Lung (tissue), 17 donors: ENCODE measurements at places on chromosomes 2 and 18. TPM values are rescaled to one million over a fixed set of nuclear protein-coding genes. Genes with fewer than 3 reads are reported as not detected.

The ZNF396 gene
- total RNA-seq = 6.3 TPM

The PXDN gene
- 198 TPM for total RNA-seq

DNA sequence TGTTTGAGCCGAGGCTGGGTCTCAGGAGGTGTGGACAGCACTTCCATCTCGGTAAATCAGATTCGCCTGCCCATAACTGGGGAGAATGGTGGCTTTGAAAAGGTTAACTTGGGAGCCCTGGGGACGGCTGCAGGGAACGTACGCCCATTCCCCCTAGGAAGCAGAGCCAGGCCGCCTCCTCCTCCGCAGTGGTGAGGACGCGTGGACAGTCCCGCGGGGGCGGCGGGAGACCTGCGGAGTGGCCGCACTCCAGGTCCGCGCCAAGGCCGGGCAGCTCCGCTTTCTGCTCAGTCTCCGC is 845 bp upstream of the MYCN start:
- DNase-seq = no peak
- H3K27me3 ChIP-seq = peaks cover 11% of the 10 kb centered on the region
- no peaks in the 10 kb centered on the region for H3K36me3 ChIP-seq
- no peak overlapping the region for H3K27ac ChIP-seq

GRCh38 chr18:63005306-63005705 is 290.0 kb downstream of the PHLPP1 start:
- no peaks in the 10 kb centered on the region for H3K27me3 ChIP-seq
- H3K4me1 ChIP-seq = no peaks in the 10 kb centered on the region
- H3K4me3 ChIP-seq = no peak overlapping the region

- H3K4me3 ChIP-seq = no peak overlapping the region
- H3K36me3 ChIP-seq = no peaks in the 10 kb centered on the region
- H3K27me3 ChIP-seq = no peaks in the 10 kb centered on the region
- H3K4me1 ChIP-seq = no peaks in the 10 kb centered on the region
- no peak overlapping the region for H3K27ac ChIP-seq
These were observed 4.2 kb downstream of the ZAP70 start for GRCh38 chr2:97717613-97717995.

DNA sequence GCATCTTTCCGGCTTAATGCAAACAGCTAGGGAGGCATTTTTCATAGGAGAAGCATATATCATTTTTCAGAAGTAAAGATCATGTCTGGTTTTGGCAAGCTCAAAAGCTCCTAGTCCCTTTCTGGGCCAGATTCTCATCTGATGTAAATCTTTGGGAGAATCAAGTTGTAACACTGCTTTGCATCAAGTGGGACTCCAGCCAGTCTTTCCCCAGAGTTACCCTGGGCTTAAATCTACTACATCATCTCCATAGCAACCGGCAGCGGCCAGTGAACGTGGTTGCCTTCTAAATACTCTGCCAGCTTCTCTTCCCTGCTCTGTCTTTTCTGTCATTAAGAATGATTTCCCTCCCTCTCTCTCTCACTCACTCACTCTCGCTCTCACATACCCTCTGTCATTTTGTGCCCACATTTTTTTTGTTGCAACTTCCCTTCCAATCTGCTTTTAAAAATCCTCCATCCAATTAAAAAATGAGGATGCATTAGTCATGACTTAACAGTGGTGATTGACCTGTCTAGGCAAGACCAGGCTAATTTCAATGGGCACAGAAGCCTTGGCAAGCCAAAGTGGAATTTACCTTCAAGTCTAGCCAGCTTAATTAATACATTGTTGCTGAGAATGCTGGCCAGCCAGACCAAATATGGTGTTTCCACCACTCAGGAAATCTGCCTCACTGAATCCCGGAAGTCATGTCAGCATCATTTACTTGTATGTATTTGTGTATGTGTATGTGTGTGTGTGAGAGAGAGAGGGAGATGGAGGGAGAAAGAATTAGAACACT is 93.0 kb downstream of the NRP2 start:
- DNase-seq = peak; percentile 92
- peaks cover 4% of the 10 kb centered on the region for H3K36me3 ChIP-seq
- H3K4me1 ChIP-seq = peaks cover 26% of the 10 kb centered on the region

- DNase-seq = no peak
- no peaks in the 10 kb centered on the region for H3K27me3 ChIP-seq
- H3K4me3 ChIP-seq = no peak overlapping the region
- H3K36me3 ChIP-seq = no peaks in the 10 kb centered on the region
These were observed 489.2 kb downstream of the SATB2 start for GRCh38 chr2:198968545-198968944.

DNA sequence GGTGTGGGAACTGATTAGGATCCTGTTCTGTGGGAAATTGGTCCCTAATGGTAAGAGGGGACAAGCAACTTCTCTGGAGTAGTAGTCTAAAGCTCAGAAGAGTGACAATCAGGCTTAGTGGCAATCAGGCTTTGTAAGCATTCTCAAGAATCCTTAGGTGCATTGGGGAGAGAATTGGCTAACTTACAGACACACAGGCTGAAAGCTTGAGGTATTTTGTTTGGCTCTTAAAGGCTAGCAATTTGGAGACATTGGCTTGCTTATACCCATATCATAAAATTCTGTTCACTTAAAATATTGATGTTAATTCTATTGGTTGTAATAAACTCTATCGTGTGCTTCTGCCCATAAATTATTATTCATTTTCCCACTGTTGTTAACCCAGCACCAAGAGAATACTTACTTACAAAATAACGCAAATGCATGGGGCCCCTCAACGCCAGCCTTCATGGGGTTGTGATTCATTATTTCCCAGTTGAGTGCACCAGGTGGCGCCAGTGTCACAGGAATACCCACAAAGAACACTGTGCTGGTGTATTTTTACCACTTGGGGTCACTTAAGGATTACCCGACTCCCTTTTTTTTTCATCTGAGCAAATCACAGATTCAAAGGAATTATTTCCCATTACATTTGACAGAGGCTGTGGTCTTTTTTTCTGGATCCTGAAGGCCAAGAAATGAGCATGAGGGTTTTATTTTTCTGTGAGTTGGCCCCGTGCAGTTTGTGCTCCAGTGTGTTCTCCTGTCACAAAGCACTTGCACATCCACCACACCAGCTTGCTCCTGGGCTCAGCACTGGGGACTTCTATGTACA is 45.5 kb downstream of the DDX1 start:
- H3K36me3 ChIP-seq = peaks cover 15% of the 10 kb centered on the region
- H3K4me3 ChIP-seq = no peak overlapping the region
- no peaks in the 10 kb centered on the region for H3K27me3 ChIP-seq
- H3K27ac ChIP-seq = no peak overlapping the region

DNA sequence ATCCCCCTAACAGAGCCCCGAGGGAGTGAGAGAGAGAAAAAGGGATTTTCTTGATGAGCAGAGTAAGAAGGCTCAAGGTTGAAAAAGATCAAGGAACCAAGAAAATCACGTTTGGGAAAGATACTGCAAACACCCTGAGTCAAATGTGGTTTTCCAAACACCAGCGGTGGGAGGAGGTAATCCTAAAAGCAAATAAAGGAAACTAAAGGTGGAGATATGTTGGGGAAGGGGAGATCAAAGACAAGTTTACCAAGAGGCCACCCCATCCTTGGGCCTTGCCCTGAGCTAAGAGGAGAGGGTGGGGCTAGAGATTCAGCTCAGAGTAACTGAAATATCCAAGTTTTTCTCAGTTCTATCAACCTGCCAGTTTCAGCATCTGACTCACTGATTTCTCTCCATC is 332.3 kb downstream of the ETAA1 start:
- no peak for DNase-seq
- H3K4me1 ChIP-seq = no peaks in the 10 kb centered on the region
- H3K36me3 ChIP-seq = no peaks in the 10 kb centered on the region

DNA sequence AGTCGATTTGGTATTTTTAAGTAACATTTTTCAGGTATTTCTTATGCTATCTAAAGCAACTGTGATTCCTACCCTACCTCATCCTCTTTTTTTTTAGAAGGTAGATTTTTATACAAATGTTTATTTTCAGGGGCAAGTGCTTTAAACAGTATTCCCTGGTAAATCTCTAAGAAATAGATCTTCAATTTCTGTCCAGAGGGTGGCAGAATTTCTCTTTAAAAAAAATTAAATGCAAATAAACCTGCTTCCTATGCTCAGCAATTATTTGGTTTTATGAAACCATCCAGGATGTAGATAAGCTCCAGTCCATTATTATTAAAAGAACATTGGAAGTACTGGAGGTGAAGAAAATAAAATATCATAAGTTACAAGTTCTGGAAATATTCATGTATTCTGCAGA is 191.9 kb downstream of the MYO3B start:
- H3K27ac ChIP-seq = no peak overlapping the region
- no peaks in the 10 kb centered on the region for H3K36me3 ChIP-seq
- DNase-seq = no peak
- H3K4me1 ChIP-seq = no peaks in the 10 kb centered on the region
- H3K4me3 ChIP-seq = no peak overlapping the region

- DNase-seq = peak; percentile 83
- H3K36me3 ChIP-seq = no peaks in the 10 kb centered on the region
- peak overlapping the region; percentile 86 for H3K27ac ChIP-seq
- H3K4me1 ChIP-seq = peaks cover 10% of the 10 kb centered on the region
- H3K27me3 ChIP-seq = no peaks in the 10 kb centered on the region
These were observed 1.6 kb downstream of the ZNF516 start for GRCh38 chr18:76493213-76494161.

GRCh38 chr18:4582431-4583335 is 127.6 kb upstream of the DLGAP1 start:
- H3K27ac ChIP-seq = no peak overlapping the region
- H3K36me3 ChIP-seq = no peaks in the 10 kb centered on the region
- no peak for DNase-seq
- no peaks in the 10 kb centered on the region for H3K4me1 ChIP-seq
- H3K27me3 ChIP-seq = no peaks in the 10 kb centered on the region
- H3K4me3 ChIP-seq = no peak overlapping the region

DNA sequence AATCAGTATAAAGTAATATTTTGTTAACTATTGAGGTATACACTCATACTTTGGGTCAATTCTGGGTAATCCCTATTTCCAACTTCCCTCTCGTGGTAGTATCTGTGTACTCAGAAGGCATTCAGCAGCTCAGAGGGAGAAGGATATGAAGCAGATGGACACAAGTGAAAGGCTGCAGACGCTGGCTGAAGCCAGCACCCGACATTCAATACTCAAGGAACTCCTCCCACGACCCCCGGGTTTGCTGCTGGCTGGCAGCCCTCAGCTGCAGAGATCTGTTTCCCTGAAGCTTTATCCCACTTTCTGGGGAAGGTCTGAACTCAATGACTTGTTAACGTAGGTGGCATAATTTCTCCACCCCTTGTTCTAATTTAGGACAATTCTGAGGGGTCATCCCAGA is 847.3 kb upstream of the SOX11 start:
- no peak overlapping the region for H3K4me3 ChIP-seq
- H3K36me3 ChIP-seq = no peaks in the 10 kb centered on the region
- no peak overlapping the region for H3K27ac ChIP-seq
- peak; percentile 55 for DNase-seq

- peak; percentile 48 for DNase-seq
- H3K4me3 ChIP-seq = no peak overlapping the region
- no peaks in the 10 kb centered on the region for H3K27me3 ChIP-seq
- no peak overlapping the region for H3K27ac ChIP-seq
These were observed 120.6 kb downstream of the PRKRA start for GRCh38 chr2:178330175-178331017.

- H3K27me3 ChIP-seq = no peaks in the 10 kb centered on the region
- DNase-seq = no peak
- H3K27ac ChIP-seq = no peak overlapping the region
- no peaks in the 10 kb centered on the region for H3K4me1 ChIP-seq
- no peak overlapping the region for H3K4me3 ChIP-seq
These were observed 14.2 kb upstream of the CABLES1 start for GRCh38 chr18:23121133-23121532.

- H3K4me1 ChIP-seq = no peaks in the 10 kb centered on the region
- no peak overlapping the region for H3K4me3 ChIP-seq
- H3K27ac ChIP-seq = no peak overlapping the region
- no peaks in the 10 kb centered on the region for H3K27me3 ChIP-seq
- no peak for DNase-seq
- H3K36me3 ChIP-seq = no peaks in the 10 kb centered on the region
These were observed 117.5 kb upstream of the MEIS1 start for GRCh38 chr2:66317268-66317890.
